ENCODE measurements at places on chromosomes 3 and 15.
A peak's percentile ranks its signal among the peaks of the same experiment; 100 is the strongest.

DNA sequence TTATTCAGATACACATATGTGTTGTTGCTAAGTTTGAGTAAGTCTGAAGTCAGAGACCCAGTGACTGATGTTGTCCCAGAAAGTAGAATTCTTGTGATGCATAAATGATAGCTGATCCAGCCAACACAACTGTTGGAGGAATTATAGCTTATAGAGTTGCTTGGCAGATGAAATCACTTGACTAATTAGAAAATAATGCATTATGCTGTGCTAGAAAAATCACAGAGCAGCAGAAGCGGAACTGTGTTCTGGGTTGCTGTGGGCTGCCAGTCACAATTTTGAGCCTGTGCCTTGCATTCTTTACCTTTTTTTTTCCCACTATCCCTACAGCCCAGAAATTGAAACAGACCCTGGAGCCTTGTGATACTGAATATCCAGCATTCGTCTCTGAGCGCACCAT is 90.0 kb upstream of the LRTM1 start:
- no peak for DNase-seq

DNA sequence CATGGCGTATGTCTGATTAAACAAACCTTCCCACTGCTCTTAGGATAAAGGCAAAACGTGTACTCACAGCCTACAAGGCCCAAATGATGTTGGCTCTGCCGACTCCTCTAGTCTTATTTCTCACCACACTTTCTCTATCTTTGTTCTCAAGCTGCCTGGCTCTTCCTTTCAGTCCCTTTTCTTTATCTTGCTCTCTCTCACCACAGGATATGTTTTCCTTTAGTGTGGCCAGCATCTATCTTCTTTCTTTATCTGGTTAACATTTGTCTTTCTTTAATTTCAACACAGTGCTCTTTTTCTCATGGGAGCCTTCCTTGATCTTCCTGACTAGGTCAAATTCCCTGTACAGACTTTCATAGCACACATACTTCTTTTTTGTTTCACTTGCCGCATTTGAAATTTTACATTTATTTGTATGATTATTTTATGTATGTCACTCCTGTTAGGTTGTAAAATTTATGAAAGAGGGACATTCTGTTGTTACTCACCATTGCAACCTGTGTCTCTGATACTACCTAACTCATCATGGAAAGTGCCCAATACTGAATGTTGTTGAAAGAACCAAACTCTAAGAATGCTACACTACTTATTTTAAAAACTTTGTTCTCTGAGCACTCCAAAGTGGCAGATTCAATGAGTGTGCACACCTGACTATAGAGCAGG is 328.9 kb upstream of the CBLB start:
- DNase-seq: no peak

GRCh38 chr15:31300208-31300661 is 26.4 kb upstream of the KLF13 start:
- DNase-seq: no peak

- no peak for DNase-seq
Measured at GRCh38 chr15:67865766-67866165, 25.9 kb upstream of the RNU6-1 start.

DNA sequence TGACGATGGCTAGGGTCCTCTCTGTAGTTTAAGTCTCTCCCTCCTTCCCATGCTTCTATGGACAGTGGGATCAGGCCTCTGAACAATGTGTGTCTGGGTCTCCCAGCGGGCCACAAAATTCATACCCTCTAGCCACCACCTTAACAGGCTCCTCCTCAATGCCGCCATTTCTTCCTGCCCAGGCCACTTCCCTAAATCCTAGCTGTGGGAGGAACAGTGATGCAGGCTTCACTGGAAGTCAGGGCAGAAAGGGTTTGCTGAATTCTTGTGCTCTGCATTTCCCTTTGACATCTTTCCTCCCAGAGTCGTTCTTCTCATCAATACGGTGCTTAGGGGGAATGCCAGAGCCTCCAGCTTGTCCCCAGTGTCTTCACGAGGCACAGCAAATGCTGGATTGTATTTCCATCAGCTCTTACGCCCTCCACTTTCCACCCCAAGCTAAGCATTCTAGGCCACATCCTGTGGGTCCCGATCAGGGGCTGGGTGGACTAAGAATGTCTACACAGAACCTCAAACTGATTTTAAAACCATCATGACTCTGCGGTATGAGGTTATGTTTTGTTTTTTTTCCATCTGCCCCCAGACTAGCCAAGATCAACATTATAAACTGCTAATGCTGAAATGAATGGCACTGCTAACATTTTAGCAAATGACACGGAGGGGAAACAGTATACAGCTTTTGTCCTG is 11.9 kb upstream of the LDHAL6B start:
- no peak for DNase-seq

GRCh38 chr3:171345107-171345843 is 114.9 kb downstream of the TNIK start:
- no peak for DNase-seq

GRCh38 chr3:181695661-181696491 is 15.8 kb upstream of the SOX2 start:
- DNase-seq: no peak

- DNase-seq: no peak
Measured at GRCh38 chr3:32009101-32009500, 27.6 kb downstream of the ZNF860 start.

DNA sequence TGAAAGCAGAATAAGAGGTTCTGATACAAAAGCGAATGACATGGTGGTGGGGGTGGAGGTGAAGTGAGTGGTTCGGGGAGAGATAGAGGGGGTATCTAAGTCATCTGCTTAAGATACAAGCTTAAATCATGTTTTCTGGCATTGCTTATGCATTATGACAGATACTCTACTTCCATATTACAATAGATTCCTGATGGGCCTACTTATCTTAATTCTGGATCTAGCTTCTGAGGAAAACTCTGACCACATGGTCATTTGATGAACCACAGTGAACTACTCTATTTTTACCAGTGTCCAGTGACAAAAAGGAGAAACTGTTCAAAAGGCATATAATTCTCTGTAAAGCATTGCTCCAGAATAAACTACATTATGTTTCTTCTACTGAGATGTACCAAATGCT is 673.7 kb upstream of the CCDC54 start:
- no peak for DNase-seq

- no peak for DNase-seq
Measured at GRCh38 chr3:195416795-195417194, 26.0 kb downstream of the ACAP2 start.

GRCh38 chr3:13544293-13544831 is 4.6 kb upstream of the FBLN2 start:
- DNase-seq: peak; percentile 59

DNA sequence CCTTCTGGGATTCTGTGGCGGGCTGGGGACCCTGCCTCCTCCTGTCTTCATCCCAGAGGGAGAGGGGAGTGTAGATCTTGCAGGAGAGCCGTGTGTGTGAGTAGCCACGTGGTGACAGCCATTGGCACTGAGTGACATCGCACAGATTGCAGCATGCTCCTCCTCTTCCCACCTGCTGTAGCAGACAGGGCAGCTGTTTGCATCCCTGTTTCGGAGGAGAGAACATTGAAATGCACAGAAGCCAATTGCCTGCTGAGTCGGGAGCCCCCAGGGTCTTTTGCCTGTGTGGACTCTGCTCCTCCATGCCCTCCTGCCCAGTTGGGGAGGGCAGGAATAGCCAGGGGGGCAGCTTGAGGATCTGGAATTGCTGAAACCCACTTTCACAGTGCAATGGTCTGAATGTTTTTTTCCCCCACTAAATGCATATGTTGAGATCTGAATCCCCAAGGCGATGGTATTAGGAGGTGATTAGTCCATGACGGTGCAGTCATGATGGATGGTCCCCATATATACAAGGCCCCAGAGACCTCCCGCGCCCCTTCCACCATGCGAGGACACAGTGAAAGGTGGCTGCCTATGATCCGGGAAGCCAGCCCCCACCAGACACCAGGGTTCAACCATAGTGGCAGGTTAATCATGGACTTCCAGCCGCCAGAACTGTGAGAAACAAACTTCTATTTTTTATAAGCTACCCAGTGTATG is 66.8 kb downstream of the CHRNA7 start:
- DNase-seq: no peak

- DNase-seq: no peak
Measured at GRCh38 chr3:163863146-163863545, 1215.2 kb downstream of the SI start.

DNA sequence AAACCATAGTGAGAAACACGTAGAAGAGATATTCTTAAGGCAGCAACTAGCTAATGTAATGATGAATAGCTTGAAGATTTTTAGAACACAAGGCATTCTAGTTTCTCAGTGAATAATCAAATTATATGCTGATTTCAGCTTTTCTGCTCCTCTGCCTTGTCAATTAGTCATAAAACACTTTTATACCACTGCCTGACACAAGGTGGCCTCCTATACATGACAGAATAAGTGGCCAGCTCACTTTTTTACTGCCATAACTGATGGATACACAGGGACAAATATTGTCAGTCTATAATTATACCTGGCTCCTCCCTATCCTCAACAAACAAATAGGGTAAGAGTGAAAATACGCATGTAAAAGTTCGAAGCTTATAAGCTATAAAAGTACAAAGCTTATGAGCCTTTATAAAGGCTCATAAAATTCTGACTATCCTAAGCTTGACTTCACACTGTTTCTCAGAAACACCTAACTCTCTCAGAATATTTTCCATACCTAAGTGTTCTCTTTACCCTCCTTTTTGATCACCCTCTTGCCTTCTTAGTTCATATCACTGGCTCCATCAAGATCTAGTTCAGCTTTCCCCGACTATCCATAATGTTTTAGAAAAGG is 81.6 kb downstream of the HERC1 start:
- DNase-seq: peak; percentile 17

DNA sequence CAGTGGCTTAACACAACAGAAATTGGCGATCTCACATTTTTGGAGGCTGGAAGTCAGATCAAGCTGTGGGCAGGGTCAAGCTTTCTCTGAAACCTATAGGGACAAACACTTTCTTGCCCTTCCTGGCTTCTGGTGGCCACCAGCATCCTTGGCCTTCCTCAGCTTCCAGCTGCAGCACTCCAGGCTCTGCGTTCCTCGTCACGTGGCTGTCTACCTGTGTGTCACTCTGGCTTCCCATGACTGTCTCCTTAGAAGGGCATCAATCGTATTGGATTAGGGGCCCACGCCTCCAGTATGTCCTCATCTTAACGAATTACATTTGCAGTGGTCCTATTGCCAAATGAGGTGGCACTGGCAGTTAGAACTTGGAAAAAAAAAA is 25.8 kb downstream of the DNASE1L3 start:
- DNase-seq: no peak

- no peak for DNase-seq
Measured at GRCh38 chr3:106508331-106508893, 639.6 kb upstream of the CBLB start.

- DNase-seq: no peak
Measured at GRCh38 chr3:12451960-12452359, 32.3 kb upstream of the TSEN2 start.

DNA sequence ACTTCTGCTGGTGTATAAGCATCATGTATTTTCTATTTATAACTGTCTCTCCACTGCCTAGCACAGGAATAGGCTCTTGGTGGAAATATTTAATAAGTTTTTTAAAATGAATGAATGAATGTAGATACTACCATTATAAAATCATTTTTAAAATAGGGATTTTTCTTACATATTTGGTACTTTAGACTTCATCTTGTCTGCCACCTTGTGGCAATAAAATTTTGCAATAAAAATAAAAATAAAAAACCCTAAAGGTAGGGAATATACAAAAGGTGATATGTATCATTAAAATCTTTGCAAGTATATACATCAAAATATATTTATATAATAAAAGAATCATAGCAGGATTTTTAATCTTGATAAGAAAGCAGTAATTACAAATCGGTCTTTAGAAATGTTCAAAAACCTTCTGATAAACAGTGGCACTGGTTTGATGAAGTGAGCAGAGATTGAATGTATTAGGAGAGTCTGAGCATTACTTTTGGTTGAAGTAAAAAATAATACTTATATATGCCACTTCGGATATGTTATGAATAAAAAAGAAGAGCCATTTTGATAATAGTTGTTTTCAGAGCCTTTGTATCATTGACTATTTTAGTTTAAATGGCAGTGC is 95.2 kb downstream of the SPATA16 start:
- no peak for DNase-seq

GRCh38 chr15:100041127-100041828 is 300.5 kb downstream of the ADAMTS17 start:
- no peak for DNase-seq

- DNase-seq: no peak
Measured at GRCh38 chr15:88818920-88819319, 15.7 kb downstream of the ACAN start.

- no peak for DNase-seq
Measured at GRCh38 chr3:30664459-30664858, 58.1 kb downstream of the TGFBR2 start.

DNA sequence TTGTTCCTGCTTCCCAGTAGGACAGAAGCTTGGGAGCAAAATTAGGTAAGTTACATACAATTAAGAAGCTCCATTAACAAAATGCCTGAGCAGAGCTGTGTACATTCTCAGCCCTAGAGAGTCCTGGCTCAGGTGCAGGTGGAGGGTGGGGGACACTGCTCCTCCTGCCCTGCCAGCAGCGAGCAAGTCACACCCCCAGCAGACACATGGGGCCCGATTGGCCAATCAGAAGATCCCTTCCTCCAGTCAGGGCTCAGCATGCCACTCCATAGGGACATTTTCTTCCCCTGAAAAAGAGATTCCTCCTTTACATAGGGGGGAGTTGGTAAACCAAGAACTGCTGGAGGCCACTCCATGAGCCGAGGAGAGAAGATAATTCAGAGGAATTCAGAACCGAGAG is 62.1 kb downstream of the PLXNA1 start:
- no peak for DNase-seq

DNA sequence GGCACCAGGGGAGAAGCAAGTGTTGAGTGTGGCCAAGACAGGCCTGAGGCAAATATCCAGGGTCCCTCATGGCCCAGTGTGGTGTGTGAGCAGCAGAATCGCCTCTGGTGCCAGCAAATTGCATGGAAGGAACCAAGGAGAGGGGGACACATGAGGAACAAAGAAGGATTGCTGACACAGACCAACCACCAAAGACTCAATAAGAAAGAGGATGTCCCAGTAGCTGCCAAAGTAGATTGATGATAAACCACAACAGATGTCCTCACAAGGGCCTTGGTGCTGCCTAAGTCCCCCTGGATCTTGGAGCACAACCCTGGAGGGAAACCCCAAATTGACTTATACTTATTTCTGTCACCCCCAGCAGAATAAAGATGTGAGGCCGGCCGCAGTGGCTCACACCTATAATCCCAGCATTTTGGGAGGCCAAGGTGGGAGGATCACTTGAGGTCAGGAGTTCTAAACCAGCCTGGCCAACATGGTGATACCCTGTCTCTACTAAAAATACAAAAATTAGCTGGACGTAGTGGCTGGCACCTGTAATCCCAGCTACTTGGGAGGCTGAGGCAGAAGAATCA is 10.6 kb downstream of the SRGAP3 start:
- DNase-seq: no peak

GRCh38 chr15:36362509-36362915 is 216.9 kb upstream of the CDIN1 start:
- DNase-seq: no peak

DNA sequence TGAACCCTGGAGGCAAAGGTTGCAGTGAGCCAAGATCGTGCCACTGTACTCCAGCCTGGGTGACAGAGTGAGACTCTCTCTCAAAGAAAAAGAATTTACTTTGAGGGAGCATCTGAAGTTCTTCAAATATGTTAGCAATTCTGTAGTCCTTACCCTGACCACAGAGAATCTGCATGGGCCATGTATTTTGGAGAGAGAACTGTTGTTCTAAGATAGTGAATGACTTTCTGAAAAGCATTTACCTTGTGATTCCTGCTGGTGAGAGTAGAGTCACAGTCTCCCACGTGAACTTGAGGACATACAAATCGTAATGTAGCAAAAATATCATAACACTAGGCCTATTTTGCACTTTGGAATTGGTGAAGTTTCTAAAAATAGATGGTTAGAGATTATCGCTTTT is 3.9 kb downstream of the BRK1 start:
- no peak for DNase-seq

GRCh38 chr15:77629070-77630030 is 3.4 kb downstream of the LINGO1 start:
- no peak for DNase-seq
